ENCODE measurements at places on chromosomes 1 and 21.

- no peak for DNase-seq
Observed at GRCh38 chr1:2595261-2595811, 8.8 kb downstream of the PRXL2B start.

GRCh38 chr1:175317779-175318178, 125.2 kb upstream of the KIAA0040 start:
- DNase-seq = no peak

- DNase-seq = no peak
Observed at GRCh38 chr1:65255035-65255655, 54.2 kb upstream of the DNAJC6 start.

- no peak for DNase-seq
Observed at GRCh38 chr1:242086093-242086492, 87.2 kb upstream of the MAP1LC3C start.

DNA sequence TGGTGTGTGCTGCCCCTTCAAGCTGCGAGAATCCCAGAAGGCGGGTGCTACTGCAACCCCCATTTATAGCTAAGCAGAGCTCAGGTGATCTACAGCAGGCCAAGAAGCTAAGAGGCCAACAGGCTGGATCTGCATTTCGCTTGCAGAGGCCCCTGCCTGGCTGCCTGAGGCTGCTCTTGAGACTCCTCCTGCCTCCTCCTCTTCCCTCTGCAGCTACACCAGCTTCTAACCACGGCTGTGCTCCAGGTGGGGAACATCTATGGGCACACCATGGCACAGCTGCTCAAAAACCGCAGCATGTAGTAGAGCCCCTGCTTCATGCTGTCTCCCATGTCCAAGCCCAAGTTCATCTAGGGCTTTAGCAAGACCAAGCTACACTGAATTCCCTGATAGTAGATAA, 72.9 kb upstream of the ZNF678 start:
- no peak for DNase-seq
